ENCODE measurements at places on chromosomes 3 and 15.

GRCh38 chr3:112138219-112138969 is 5.3 kb upstream of the GCSAM start:
- DNase-seq, result no peak

- no peak for DNase-seq
Observed at GRCh38 chr3:8556473-8556869, 54.8 kb downstream of the LMCD1 start.

DNA sequence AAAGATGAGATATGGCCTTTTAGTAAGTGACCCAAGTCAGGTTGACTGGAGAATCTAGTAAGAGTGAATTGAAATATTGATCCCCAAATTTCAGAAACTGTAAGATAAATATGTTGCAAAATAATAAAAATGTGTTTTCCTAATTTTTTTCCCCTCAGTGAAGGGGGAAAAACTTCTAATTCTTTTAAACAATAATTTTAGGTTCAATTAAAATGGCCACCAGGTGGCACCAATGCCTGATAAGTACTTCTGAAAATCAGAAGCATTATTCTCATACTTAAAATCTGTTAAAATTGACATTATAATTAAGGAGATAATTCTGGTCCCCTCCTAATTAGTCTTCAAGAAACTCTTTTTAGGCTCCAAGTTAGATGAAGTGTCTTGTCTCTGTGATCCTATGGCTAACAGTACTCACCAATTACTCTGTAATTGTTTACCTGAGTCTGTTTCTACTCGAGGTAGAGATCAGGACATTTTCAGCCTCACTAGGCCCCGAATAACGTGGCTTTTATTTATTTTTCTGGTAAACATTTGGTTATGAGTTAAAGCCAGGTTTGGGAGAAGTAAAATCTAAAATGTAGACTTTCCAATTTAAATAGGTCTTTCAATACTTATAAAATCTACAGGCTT is 52.6 kb downstream of the NMD3 start:
- no peak for DNase-seq

GRCh38 chr3:116669576-116669975 is 40.0 kb upstream of the TUSC7 start:
- DNase-seq, result no peak

DNA sequence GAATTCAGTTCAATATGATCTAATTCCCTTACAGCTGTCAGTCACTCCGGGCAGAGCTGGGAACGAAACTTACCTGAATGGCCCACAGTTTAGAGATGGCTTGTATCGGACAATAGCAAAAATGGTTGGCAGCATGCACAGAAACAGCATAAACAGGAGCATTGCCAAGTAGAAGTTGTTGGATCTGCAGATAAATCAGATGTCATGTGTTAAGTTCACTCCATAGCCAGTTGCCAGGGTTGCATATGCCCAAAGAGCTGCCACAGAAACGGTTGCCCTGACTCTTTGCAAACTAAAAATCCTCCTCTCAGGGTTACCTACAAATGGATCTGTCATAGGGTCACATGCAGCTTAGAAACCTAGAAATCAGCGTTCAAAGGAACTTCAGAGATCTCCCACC is 15.4 kb upstream of the STARD5 start:
- DNase-seq, result no peak

DNA sequence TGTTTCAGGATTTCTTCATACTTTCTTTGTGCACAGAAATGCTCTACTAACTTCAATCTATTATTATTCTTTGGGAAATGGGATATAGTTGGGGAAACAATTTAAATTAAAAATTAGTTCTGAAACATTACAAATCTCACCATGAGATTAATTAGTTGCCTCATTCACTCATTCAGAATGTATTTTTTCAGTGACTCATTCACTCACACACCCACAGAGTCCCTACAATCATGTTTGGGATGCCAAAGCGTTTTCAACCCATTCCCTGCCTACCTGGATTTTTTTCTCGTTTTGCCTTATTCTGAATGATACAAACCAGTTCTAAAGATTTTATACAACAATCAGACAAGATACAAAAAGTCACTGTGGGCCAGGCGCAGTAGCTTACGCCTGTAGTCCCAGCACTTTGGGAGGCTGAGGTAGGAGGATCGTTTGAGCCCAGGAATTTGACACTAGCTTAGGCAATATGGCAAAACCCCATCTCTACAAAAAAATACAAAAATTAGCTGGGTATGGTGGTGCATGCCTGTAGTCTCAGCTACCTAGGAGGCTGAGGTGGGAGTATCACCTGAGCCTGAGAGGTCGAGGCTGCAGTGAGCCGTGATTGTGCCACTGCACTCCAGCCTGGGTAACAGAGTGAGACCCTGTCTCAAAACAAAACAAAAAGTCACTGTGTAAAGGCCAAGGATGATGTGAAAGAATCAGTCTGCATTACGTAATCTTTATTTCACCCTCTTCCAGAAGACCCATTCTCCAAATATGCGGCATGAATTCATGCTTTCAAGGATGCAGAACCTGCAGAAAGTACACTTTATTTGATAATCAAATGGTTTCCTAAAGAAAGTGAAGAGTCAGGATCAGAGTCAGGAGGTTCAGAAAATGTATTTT is 34.8 kb upstream of the ARHGEF3 start:
- DNase-seq, result no peak

- no peak for DNase-seq
Observed at GRCh38 chr3:135970506-135971116, 5.1 kb downstream of the PPP2R3A start.

- DNase-seq, result no peak
Observed at GRCh38 chr15:55665605-55666227, 77.2 kb downstream of the PRTG start.

- DNase-seq, result no peak
Observed at GRCh38 chr15:77871852-77872371, 205.6 kb downstream of the TBC1D2B start.

DNA sequence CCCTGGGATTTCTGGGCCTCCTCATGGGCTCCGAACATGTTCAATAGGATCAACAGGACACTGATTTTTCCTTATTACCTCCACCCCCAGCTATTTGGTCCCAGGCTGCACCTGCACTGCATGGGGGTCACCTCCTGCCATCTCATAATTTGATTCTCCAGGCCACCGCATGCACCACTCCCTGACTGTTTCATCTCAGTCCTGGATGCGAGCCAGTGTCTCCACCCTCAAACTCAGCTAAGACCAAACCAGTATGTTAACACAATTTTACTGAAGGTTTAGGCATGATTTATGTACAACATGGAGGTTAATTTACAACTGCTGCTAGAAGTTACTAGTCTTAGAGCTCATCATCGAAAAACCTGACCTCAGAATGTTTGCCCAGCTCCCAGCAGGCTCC is 249.5 kb downstream of the UACA start:
- no peak for DNase-seq

DNA sequence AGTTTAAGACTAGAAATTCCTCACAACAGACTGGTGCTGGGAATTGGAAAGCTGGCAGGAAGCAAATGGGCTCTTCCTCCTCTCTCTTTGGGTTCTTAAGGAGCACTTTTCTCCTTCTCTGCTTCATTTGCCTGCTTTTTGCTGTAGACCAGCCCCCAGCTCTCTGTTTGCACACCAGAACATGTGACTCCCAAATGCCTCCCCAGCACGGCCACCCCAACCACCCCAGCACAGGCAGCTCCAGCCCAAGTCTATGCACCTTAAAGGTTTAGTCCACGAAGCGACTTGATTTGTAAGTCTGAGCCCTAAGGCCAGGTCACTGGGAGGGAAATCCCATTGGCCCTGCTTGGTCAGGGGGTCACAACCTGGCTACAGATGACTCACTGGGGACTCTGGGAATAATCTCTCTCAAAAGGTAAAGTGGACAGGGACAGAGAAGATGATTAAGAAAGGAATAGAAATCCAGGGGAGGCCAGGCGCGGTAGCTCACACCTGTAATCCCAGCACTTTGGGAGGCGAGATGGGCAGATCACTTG is 377.8 kb upstream of the PROK2 start:
- DNase-seq, result no peak

All from activated T-cell treated with anti-CD3 and anti-CD28 coated beads, Interleukin-2, amount 50 U/mL, for 48 hours (primary cell).